ENCODE measurements at places on chromosomes 2 and 18. TPM values are rescaled to one million over a fixed set of nuclear protein-coding genes. Genes with fewer than 3 reads are reported as not detected.

The SUPT7L gene
- total RNA-seq: 27.1 TPM

The SCN9A gene
- 15.0 TPM for total RNA-seq

The IL36RN gene
- total RNA-seq: not detected

The PDE11A gene
- 5.8 TPM for total RNA-seq

The ADGRF3 gene
- total RNA-seq: not detected

GRCh38 chr18:78073275-78073674 lies 823.6 kb downstream of the GALR1 start:
- no peak for DNase-seq

- peak; percentile 83 for DNase-seq
Measured at GRCh38 chr2:104853534-104854497, at the start of gene POU3F3. Gene POU3F3, plus strand, starts transcription at chr2:104854115. Its CDS starts 1,396 bp downstream, at chr2:104855511.

DNA sequence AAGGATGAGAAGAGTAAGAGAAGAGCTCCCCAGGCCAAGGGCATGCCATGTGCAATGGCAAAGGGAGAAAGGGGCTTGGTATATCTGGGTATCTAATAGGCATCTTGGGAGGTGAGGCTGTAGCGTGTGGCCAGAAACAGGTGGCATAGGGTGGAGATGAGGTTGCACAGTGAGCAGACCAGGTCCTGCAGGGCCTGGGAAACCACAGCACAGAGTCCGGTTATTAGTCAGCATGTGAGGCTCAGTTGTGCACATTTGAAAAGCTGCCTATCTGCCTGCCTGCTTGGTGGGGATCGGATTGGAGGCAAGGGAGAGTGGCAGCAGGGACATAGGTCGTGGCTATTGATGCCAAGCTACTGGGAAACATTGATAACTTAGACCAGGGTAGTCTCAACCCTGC lies 190.6 kb downstream of the TPGS2 start:
- DNase-seq: no peak

DNA sequence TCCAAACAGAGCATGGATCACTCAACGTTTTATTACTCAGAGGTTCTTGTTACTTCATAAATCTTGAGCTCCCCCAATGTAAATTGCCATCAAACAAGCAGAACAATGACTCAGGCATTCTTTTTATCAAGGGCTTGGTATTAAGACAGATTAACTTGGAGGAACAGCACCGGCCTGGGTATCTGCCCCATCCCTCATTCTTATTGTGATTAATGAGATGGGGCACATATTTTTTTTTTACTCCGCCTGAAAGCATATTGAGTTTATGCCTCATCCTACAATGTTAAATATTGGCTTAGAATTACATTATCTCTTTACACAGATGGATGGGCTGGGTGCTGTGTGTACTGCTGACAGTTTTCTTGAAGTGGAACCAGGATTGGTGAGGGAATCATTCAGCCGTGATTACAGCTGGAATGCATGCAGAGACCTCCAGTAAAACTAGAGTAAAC lies 387.3 kb downstream of the CLIP4 start:
- no peak for DNase-seq

DNA sequence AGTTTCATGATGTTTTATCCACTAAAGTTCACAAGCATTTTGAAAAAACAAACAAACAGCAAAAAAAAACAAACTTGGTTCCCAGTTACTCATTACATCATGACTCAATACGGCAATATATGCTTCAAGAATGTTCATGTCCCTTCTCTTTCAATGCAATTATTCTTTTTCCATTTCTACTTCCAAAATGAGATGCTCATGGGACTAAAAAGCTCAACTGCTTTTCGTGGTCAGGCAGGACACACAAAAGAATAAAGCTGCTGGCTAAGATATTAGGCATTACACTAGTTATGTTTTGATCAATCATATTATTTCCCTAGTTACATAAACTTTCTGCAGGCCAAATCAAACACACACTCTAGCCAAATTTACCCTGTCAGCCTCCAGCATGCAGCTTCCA lies 301.3 kb downstream of the EPHA4 start:
- no peak for DNase-seq

- peak; percentile 12 for DNase-seq
Measured at GRCh38 chr2:30355306-30355705, 91.7 kb upstream of the LCLAT1 start.

- DNase-seq: no peak
Measured at GRCh38 chr2:65075176-65075575, 19.0 kb downstream of the CEP68 start.

- no peak for DNase-seq
Measured at GRCh38 chr18:5982332-5982731, 87.0 kb upstream of the TMEM200C start.

GRCh38 chr2:223199531-223200515 lies 147.8 kb downstream of the KCNE4 start:
- DNase-seq: no peak
